ENCODE measurements at places on chromosomes 2 and 18.

DNA sequence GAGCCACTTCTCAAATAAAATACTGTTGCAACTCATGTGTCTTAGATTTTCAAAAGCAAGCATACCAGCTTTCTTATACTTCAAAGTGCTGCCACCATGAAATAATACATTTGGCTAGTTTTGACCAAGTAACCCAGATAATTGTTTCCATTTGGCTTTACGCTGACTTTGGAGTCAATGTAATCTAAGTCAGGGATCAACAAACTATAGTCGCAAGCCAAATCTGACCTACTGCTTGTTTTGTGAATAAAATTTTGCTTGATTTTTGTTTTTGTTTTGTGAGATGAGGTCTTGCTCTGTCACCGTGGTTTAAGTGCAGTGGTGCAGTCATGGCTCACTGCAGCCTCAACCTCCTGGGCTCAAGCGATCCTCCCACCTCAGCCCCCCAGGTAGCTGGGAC lies 65.0 kb downstream of the OXER1 start:
- DNase-seq = no peak

DNA sequence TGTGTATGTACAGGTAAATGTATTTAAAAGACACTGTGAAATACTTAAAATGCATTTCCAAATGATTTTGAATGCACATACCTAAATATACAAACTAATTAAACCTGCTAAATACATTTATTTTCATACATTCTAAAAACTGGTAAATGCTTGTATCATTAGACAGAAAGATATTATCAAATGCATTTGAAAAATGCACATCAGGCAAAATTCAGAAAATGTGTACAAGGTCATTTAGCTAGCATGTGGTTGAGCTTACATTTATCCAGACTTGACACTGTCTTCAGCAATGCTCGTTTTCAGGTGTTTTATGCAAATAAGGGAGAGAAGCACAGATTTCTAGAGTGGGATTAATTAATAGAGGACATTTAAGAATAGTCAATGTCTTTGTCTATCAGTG lies 374.2 kb downstream of the SUCLG1 start:
- no peak for DNase-seq

DNA sequence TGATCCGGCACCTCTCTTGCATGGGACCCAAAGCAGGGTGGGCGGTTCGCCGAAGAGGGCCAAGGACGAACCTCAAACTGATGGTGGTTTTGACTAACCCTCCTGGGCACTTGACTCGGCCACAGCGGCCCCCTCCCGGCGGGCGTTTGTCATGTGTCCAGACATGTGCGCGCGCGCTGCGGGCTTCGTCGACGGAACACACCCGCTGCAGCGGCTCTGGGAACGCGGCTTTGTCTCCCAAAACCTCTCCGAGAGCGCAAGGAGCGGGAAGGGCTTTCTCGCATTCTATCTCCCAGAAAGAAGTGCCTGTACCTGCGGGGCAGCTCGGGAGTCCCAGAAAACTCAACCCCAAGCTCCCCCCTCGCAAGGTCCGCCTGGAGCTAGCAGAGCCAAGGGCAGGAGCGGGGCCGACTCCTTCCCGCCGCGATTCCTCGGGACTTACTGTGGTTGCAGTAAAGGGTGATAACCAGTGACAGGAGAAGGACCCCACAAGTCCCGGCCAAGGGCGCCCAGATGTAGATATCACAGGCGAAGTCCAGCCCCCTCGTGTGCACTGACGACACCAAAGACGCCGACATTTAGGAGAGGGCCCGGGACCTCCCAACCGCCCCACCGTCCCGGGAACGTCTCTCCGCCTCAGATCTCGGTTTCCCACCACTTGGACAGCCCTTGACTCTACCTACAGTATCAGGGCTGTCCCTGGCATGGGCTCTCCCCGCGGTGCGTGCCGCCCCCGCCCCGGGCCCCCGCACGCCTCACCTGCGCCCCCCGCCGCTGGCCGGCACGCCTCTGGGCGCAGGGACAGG lies 1.6 kb downstream of the CD8A start:
- no peak for DNase-seq

GRCh38 chr18:74084184-74084855 lies 63.3 kb downstream of the FBXO15 start:
- no peak for DNase-seq

- DNase-seq = no peak
Observed at GRCh38 chr2:133390156-133390555, 178.1 kb downstream of the NCKAP5 start.

- DNase-seq = no peak
Observed at GRCh38 chr2:25479761-25480160, 138.0 kb upstream of the DNMT3A start.
